ENCODE measurements at places on chromosomes 5 and 9.

- no peak for DNase-seq
Measured at GRCh38 chr5:116766470-116766947, 191.9 kb upstream of the SEMA6A start.

GRCh38 chr5:61162010-61162831 lies at the start of gene SMIM15:
SMIM15 (minus strand) TSS chr5:61162468; CDS start chr5:61160171, 2,297 bp downstream.
- peak; percentile 75 for DNase-seq

GRCh38 chr9:135890190-135891026 lies 16.9 kb downstream of the CAMSAP1 start:
- no peak for DNase-seq

- DNase-seq, result no peak
Measured at GRCh38 chr9:26870292-26870691, 22.3 kb downstream of the CAAP1 start.

- DNase-seq, result no peak
Measured at GRCh38 chr5:110590187-110590586, 136.3 kb downstream of the TMEM232 start.

GRCh38 chr9:83405759-83406158 lies 132.4 kb downstream of the FRMD3 start:
- DNase-seq, result no peak

GRCh38 chr9:71725590-71726338 lies 42.5 kb downstream of the CEMIP2 start:
- DNase-seq, result no peak

DNA sequence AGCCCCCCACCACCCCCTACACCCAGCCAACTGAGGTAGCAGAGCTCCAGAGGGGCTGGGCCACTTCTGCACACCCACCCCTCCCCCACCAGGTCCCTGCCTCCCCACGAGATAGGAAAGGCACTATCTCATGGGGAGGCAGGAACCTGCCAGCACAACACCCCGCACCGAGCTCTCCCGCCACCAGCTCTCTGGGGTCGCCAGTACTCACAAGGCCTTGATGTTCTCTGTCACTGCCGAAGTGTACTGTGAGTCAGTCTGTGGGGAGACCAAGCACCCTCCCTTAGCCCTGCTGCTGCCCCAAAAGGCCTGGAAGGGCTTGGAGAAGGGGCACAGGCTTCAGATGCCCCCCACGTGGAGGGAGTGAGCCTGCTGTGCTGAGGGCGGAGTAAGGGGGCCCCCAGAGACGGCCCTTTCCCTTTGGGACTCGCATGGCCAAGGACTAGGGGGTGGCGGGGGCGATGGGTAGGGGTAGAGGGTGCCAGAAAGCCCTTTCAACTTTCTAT lies 5.9 kb downstream of the MGAT4B start:
- no peak for DNase-seq

DNA sequence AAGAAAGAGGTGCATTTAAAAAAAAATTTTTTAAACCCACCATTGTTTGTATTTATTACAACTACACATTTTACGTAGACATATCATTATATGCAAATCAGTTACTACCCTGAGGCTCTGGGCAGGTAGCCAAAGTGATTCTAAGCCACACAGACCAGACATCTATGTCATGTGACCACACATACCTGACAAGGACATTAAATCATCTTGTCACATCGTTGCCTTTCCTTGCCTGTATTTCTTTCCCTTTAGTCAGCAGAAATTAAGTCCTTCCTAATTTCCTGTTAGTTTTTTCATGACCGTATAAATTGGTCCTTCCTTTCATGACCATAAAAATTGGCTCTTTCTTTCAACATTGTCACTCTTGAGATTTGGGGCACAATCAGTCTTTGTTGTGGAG lies 134.2 kb upstream of the MARCHF11 start:
- no peak for DNase-seq

GRCh38 chr5:16774806-16775205 lies 158.0 kb upstream of the RETREG1 start:
- no peak for DNase-seq

- DNase-seq, result no peak
Measured at GRCh38 chr9:136543830-136544547, 1.9 kb downstream of the NOTCH1 start.

- no peak for DNase-seq
Measured at GRCh38 chr5:40615586-40616170, 64.0 kb upstream of the PTGER4 start.

DNA sequence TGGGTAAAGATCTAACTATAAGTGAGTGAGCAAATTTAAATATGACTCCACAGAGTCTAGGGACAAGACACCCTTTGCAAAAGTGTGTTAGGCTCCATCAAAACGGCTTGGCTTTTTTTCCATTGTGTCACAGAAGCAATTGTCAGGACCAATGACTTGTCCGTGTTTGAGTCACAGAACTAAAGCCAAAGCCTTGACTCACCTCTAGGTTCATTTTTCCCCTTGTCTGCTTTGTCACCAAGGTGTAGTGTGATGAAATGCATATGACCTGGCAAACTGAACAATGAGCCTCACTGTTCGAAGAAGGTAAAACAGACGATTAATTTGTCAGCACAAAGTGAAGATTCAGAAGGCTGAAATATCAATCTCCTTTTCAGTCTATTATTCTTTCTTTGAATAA lies 331.0 kb downstream of the GLIS3 start:
- no peak for DNase-seq

DNA sequence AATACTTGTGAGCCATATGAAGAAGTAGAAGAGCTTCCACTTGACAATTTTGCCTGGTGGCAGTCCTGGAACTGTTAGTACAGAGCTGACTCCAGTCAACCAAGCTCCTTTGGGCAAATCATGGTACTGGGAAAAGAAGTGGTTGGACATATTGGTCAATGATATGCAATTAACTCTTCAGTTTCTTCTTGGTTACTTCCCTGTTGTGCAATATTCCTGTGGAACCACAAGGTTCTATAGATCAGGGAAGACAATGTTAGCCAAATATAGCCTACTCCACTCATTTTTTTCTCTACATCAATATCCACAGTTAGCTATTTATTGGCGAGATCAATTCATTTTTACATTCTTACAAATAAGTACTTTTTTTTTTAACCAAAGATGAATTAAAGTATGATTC lies 14.4 kb upstream of the GDA start:
- DNase-seq, result no peak

GRCh38 chr5:76046741-76047140 lies 36.4 kb upstream of the SV2C start:
- DNase-seq, result no peak

DNA sequence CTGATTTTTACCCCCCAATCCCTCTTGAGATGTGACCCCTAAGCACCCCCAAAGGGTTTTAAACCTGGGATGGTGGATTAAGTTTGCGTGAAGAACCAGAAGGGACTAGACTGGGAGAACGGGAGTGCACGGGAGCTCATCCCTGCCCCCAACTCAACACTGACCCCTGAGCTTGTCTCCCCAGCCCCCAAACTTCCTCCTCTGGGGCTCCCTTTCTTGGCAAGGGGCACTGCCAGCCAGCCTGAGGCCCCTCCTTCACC lies 5.0 kb upstream of the SET start:
- DNase-seq, result no peak

DNA sequence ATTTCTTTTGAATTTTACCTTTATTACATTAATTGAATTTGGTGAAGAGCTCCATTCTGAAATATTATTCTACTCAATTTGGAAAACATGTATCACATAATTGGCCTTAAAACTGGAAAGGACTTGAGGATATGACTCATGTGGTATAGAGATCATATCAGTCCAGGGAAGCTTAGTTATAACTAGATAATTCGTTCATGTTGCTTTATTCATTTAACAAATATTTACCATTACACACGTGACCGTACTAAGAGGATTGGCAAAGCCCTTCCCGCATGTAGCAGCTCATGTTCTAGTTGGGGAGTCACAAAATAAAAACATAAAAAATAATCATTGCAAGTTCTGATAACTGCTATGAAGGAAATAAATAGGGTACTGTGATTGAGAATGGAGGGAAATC lies 1816.5 kb downstream of the MAT2B start:
- DNase-seq, result no peak

DNA sequence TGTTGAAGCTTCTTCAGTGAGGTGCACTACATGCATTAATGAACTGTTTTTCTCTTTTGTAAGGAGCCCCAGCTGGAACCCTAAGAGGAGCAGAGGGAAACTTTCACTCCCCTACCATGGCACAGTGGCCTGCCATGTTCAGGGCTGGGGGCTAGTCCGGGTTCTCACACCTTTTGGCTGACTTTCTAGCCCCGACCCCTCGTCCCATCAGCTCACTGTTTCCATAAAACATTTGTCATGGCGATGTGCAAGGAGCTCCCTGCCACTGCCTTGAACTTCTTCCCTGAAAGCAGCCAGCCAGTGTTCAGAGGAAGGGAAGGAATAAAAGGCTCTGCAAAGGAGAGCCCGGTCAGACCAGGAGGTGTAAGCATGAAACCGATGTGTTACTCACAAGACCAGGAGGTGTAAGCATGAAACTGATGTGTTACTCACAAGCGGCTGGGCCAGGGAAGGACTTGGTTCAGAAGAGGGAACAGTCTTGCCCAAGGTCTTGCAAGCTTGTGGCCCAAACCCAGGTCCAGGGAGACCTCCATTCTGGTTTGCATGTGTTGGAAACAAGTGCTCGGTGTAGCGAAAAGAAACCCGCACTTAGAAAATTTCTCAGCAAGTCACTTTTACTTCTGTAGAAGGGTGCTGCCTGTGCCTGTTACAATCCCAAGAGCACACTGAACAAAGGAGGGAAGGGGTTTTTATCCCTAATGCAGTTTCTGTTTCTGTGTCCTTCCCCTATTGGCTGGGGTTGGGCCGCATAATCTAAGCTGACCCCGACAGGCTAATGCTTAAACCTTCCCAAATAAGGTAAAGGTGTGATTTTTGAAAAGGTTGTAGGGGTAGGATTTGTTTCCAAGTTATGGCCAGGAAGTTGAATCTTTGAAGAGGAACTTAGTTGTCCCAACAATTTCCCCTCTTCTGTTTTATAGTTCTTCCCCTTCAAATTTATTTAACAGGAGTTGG lies 3.4 kb upstream of the ABO start:
- no peak for DNase-seq
